Right renal pelvis (tissue), 4 donors: ENCODE measurements at places on chromosomes 7 and 10. TPM values are rescaled to one million over a fixed set of nuclear protein-coding genes. Genes with fewer than 3 reads are reported as not detected.

The ACTR3C gene
- polyA plus RNA-seq: 12.3 TPM

The ZNF138 gene
- 22.0 TPM for polyA plus RNA-seq

The PTF1A gene
- not detected for polyA plus RNA-seq

The ZCWPW1 gene
- 5.6 TPM for polyA plus RNA-seq

GRCh38 chr10:77513781-77514331, 123.8 kb downstream of the KCNMA1 start:
- no peak for DNase-seq

DNA sequence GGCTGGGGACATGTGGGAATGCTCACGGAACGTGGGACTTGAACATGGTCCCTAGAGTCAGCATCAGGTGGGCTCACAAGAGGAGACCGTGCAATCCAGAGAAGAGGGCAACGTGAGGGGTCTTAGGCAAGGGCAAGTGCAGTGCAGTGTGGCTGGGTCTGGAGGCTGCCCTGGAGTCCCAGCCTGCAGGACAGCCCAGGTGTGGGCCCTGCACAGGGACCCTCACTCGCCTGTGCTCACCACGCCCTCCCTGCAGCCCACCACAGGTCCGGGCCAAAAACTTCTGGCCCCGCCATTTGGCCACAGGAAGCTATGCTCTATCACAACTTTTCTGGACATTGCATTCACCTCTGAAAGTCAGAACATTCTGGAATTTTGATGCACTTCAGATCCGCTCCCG, 133.5 kb downstream of the PAXIP1 start:
- DNase-seq: no peak

DNA sequence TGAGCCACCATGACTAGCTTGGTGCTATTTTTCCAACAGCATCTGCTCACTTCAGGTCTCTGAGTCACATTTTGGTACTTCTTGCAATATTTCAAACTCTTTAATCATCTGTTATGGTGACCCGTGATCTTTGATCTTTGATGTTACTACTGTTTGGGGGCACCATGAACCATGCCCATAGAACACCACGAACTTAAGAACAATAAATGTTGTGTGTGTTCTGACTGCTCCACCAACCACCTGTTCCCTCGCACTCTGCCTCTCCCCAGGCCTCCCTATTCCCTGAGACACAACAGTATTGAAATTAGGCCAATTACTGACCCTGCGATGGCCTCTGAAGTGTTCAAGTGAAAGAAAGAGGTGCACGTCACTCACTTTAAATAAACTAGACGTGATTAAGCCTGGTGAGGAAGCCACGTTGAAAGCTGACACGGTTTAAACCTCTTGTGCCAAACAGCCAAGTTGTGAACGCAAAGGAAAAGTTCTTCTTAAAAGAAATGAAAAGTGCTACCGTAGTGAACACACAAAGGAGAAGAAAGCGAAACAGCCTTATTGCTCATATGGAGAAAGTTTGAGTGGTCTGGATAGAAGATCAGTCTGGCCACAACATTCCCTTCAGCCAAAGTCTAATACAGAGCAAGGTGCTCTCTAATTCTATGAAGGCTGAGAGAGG, 27.2 kb upstream of the ATP6V0A4 start:
- DNase-seq: no peak

- no peak for DNase-seq
Observed at GRCh38 chr7:156578578-156578940, 62.0 kb upstream of the RNF32 start.

DNA sequence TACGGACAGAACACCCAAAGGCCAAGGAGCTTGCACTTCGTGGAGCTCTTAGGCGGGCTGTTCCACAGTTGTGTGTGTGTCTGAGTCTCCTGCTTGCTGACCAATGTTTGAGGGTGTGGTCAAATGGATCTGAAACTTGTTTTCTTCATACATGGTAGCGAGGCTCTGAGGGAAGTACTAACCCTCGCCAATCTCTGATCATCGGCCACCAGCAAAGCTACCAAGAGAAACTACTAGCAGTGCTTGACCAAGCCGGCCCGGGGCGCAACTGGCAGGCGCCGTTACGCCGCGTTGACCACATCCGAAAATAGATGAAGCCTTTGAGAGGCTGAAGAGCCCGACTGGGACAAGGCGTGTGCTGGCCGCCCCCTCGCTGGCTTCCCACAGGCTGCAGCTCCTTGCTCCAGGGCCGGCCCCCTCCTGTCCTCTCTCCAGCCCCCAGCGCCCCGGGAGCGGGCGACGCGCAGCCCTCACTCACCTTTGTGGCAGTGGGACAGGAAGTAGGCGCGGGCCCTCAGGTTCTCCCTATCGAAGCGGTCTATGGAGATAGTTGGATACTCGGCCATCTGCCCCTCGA, 384 bp downstream of the DCLRE1C start:
- peak; percentile 36 for DNase-seq

DNA sequence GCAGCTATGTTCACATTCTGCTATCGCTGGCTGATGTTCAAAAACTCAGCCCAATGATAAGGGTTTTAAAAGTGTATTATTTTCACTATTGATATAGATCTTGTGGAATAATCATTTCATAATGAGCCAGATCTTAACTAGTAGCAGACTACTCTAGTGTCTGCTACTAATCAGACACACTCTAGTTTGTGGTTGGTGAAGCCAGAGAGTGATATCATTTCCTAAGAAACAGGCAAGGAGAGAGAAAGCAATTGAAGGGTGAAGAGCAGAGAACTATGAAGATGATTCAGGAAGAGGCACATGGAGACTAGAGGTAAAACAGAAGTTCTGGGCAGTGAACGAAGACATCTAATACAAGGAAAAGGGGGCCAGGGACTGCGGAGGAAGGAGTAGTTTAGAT, 58.2 kb upstream of the BET1 start:
- no peak for DNase-seq

DNA sequence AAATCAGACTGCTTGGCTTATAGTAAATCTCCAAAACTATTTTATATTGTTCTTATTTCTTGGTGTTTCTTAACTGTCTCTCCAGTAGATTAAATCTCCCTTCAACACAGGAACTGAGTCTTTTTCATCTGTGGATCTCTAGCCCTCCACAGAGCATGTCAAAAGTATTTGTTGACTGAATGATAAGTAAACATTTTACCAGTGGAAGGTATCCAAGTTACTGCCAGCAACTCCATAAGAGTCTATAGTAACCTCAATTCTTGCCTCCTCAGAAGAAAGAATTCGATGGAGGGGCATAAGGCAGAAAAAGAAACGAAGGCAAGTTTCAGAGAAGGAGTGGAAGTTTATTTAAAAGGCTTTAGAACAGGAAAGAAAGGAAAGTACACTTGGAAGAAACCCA, 293.9 kb upstream of the DKK1 start:
- DNase-seq: no peak

GRCh38 chr7:138212314-138212713, 136.1 kb downstream of the AKR1D1 start:
- DNase-seq: no peak
